CD4-positive, alpha-beta T cell treated with Interferon gamma for 1 hour (primary cell): ENCODE measurements at places on chromosomes 11 and 22.

DNA sequence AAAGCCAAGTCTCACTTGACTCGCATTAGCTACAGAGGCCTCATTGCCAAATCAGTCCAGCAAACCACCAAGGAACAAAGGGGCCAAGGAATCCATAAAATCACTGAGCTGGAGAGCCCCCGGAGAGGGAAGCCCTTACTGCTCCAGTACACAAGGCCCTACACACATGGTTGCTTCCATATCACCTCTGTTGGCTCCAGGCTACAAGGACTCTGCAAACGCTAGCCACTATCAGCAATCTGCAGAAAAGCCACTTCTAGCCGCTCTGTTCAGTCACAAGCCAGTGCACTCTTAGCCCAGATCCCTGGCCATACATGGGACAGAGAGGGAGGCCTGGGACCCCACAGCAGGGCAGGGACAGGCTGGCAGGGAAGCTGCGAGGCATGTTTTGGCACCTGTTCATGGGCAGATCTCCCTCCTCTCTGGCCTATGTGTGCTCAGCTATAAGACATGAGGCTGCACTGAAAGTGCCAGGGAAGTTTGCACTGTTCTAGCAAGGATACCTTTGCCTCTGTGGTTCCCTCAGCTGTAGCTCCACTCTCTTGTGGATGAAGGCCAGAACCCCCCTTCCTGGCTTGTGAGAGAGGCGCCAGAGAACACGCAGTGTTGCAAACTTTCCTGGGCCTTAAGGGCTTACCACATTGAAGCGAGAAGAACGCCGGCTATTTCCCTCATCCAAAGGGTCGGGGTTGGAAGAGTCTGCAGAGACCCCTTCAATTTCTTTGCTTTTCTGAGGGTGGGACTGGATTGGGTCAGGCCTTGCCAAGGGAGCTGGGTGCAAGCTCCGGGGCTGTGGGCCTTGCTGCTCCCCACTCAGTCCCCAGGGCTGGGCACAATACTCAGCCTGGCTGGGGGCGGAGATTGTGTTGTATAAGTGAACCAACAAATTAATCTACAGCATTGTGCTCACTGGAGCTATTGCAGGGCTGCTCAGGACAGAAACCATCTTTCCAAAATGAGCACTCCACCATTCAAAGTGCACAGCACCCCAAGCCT lies 108.7 kb upstream of the PITPNB start:
- no peak for DNase-seq

- DNase-seq: no peak
Observed at GRCh38 chr11:92484570-92484969, 260.0 kb downstream of the FAT3 start.

DNA sequence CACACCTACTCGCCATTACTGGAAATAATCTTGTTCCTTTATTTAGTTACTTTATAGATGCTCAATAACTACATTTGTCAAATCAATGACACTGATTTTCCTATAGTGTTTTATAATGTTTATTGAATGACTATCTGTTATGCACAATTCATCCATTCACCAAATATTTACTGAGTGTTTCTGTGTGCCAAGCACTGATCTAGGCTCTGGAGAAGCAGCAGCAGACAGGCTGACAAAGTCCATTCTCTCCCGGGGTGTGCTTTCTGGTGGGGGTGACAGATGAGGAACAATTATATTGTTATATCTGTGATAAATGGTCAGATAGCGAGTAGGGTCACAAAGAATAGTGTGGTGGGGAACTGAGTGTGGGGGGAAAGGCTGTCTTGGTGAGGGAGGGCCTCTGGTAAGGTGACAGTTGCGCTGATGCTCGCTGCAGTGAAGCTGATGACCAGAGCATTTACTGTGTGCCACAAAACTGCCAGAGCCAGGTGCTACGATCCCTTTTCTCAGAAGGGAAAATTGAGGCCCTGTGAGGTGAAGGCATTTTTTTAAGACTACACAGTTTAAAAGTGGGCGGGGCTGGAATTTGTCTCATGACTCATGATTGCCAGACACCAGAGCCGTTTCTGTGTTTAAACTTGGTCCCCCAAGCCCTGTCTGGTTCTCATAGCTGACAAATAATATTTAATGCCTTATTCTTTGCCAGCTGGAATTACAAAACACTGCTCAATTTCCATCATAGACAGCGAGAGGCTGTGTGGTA lies 10.2 kb downstream of the PACS1 start:
- peak; percentile 59 for DNase-seq

DNA sequence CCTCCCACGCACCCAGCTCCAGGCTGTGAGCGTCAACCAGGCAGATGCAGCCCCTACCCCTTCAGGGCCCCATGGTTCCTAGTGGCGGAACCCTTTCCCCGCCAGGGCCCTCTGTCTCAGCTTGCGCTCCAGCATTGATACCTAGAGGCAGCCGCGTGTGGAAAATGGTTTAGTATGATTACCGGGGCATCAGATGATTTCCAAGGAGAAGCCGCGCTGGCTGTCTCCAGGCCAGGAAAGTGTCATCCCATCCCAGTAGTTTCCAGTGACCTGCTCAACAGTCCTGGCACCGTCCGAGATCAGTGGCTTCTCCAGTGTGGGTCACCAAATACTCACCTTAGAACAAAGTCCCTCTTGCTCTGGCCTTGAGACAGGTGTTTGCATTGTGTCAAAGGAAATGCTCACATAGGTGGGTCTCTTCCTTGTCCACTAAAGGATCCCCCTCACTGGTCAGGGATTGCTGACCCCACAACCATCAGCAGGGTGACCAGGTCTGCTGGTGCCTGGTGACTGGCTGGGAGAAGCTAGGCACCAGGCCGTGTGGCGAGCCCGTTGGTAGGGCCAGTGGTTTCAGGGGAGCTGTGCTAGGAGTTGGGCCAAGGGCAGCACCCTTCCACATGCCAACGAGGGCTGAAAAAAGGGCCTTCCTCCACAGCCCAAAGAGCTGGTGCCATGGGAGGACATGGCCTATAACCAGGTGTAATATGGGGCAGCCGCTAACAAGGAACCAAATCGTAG lies 109.4 kb downstream of the MORC2 start:
- DNase-seq: no peak
